ENCODE measurements at places on chromosomes 7 and 10. TPM values are rescaled to one million over a fixed set of nuclear protein-coding genes. Genes with fewer than 3 reads are reported as not detected.

The MBL2 gene
- not detected for total RNA-seq

The PTPRZ1 gene
- not detected for total RNA-seq

The CYP26A1 gene
- not detected for total RNA-seq

The PTPRN2 gene
- total RNA-seq: 3.9 TPM

The SH2D4B gene
- not detected for total RNA-seq

The CALCR gene
- not detected for total RNA-seq

The JAZF1 gene
- total RNA-seq: 10.5 TPM

The MYO3A gene
- not detected for total RNA-seq

The GIMAP8 gene
- total RNA-seq: 0.62 TPM

The PPP1R3C gene
- total RNA-seq: 12.2 TPM

The SPDYE2B gene
- not detected for total RNA-seq

The NCF1 gene
- total RNA-seq: not detected

The IFIT1 gene
- total RNA-seq: 8.5 TPM

The WDR11 gene
- 26.0 TPM for total RNA-seq

The MYH16 gene
- not detected for total RNA-seq

The LFNG gene
- total RNA-seq: 2.7 TPM

The CYP2C8 gene
- not detected for total RNA-seq

The CAMK1D gene
- total RNA-seq: 1.3 TPM

The FBXL13 gene
- total RNA-seq: 4.4 TPM

The ITGA8 gene
- 13.8 TPM for total RNA-seq

The ZMIZ2 gene
- 11.2 TPM for total RNA-seq

The OR2A7 gene
- total RNA-seq: 0.20 TPM

The PNLIPRP2 gene
- total RNA-seq: not detected

The OR9A2 gene
- total RNA-seq: not detected

The SLC13A1 gene
- total RNA-seq: not detected

The OPN1SW gene
- not detected for total RNA-seq

The PRKAR2B gene
- total RNA-seq: 11.1 TPM

The OR2A5 gene
- total RNA-seq: not detected

The CYP2C19 gene
- total RNA-seq: not detected

The PAPSS2 gene
- 95.4 TPM for total RNA-seq

The CPA1 gene
- not detected for total RNA-seq

The MMP21 gene
- 0.15 TPM for total RNA-seq

The TET1 gene
- total RNA-seq: 3.6 TPM

The DRGX gene
- total RNA-seq: not detected

The FAM25C gene
- total RNA-seq: not detected

The NPY4R2 gene
- total RNA-seq: not detected

The CTAGE15 gene
- total RNA-seq: not detected

The NKX1-2 gene
- total RNA-seq: not detected

The ADCYAP1R1 gene
- total RNA-seq: 0.69 TPM

All from cardiac ventricle fibroblast (primary cell).